ENCODE measurements at places on chromosomes 16 and 17. TPM values are rescaled to one million over a fixed set of nuclear protein-coding genes. Genes with fewer than 3 reads are reported as not detected.
A peak's percentile ranks its signal among the peaks of the same experiment; 100 is the strongest.

- no peak for DNase-seq
These were observed 86.0 kb upstream of the KIF2B start for GRCh38 chr17:53736516-53737240.

DNA sequence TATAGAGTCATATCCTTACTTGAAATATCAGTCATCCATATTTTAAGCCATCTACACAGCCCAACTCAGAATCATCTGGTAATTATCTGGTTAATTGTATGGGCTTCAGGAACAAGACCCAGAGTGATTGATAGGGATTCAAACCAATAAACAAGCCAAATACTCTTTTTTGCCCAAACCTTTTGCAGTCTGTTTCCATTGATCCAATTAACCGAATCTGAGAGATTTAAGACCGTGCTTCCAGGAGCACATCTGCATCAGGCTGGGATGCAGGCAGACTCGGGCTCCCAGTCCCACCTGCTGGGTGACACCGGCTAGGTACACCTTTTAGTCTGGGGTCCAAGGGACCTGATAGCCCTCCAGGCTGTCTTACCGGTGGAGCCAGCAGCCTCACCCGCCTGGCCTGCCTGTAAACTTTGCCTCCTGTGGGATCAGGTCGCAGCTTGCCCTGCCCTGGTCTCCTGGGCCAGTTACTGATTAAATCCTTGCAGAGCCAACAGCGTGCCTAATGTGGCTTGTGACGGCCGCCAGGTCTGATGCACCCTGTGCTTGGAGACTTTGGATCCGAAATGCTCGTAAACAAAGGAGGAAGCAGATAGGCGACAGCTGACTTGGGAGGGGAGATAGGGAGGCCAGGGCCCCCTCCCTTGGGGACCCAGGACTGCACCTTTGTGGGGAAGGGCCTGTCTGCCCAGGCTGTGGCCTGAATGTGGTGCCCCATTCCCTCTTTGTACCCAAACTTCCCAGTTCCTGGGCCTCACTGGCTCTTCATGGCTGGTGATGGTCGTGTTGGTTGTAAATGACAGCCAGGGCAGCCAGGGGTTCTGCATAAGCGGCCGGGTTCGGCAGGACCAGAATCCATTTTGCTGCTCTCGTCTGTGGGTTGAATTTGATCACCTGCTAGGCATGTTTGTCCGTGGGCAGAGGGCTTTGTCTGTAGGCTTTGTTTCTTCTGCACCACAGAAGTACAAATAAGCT is 3.8 kb downstream of the CMIP start:
- DNase-seq: peak; percentile 82

GRCh38 chr17:50023520-50023919 is 28.5 kb upstream of the DLX3 start:
- DNase-seq: no peak

TEKT5 gene
- total RNA-seq: not detected

CA10 gene
- 0.17 TPM for total RNA-seq

GRCh38 chr17:6392609-6393350 is 42.1 kb downstream of the AIPL1 start:
- DNase-seq: peak; percentile 21

ACE gene
- total RNA-seq: 22.8 TPM

DNA sequence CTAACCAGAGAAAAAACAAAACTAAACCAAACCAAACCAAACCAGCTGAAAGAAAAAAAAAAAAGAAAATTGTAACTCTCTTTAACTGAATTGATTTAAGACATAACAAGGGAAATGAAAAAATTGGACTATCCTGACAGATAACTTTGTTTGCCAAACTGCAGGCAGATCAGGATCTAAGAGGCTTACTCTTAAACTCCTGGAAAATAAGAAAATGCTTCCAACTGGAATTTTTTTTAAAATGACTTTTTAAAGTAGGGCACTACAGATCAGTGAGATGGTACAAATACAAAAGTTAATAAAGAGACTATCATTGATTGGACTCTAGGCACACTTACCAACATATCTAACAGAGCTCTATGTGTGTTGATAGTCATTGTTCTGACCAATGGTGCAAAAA is 125.5 kb upstream of the KCNJ16 start:
- DNase-seq: no peak

DNA sequence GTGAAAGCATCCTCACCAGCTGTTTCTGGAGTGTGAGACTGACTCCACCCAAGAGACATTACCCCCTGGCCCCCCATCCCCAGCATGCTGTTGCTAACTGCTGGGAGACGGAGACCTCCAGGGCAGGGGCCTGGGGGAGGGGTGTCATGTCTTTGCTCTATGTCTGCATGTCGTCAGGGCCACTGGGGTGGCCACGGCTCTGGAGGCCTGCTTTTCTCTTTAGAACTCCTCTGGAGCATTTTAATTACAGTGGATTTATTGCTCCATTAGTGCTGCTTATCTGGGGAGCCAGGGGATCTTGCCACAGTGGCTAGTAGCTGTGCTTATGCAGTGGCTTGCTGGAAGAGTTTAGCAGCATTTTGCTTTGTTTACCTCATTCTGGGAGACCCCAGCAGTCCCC is 32.3 kb downstream of the CLEC16A start:
- no peak for DNase-seq

DNA sequence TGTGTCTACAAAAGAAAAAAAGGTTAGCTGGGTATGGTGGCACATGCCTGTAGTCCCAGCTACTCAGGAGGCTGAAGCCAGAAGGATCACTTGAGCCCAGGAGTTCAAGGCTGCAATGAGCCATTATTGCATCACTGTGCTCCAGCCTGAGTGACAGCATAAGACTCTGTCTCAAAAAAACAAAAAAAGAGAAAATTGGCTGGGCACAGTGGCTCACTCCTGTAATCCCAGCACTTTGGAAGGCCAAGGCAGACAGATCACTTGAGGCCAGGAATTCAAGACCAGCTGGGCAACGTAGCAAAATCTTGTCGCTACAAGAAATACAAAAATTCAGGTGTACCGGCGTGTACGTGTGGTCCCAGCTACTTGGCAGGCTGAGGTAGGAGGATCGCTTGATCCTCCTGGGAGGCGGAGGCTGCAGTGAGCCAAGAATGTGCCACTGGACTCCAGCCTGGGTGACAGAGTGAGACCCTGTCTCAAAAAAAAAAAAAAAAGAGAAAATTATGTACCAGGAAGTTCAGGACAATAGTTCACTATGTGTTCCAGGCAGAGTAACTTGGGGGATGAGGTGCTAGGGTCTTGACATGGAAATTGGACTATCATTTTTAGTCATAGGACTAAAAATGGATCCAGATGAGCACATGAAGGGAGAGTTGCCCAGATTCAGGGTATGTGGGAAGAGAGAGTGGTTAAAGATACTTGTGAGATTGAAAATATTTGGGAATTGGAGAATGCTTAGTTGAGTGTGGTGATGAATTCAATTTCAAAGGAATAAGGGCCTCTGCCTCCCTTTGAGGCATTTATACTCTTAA is 11.0 kb downstream of the ALDH3A2 start:
- no peak for DNase-seq

GRCh38 chr17:58219789-58220183 is 731 bp upstream of the MKS1 start:
- no peak for DNase-seq
